NCI-H187 (cell line): ENCODE measurements at places on chromosomes 7 and 10.

DNA sequence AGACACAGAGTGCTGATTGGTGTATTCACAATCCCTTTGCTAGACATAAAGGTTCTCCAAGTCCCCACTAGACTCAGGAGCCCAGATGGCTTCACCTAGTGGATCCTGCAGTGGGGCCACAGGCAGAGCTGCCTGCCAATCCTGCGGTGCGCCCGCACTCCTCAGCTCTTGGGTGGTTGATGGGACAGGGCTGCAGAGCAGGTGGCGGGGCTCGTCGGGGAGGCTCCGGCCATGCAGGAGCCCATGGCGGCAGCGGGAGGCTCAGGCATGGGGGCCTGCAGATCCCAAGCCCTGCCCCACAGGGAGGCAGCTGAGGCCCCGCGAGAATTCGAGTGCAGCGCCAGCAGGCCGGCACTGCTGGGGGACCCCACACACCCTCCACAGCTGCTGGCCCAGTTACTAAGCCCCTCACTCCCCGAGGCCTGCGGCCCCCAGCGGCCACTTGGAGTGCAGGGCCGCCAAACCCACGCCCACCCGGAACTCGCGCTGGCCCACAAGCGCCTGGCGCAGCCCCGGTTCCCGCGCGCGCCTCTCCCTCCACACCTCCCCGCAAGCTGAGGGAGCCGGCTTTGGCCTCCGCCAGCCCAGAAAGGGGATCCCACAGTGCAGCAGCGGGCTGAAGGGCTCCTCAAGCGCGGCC is 7.7 kb upstream of the BET1 start:
- no peak for DNase-seq

DNA sequence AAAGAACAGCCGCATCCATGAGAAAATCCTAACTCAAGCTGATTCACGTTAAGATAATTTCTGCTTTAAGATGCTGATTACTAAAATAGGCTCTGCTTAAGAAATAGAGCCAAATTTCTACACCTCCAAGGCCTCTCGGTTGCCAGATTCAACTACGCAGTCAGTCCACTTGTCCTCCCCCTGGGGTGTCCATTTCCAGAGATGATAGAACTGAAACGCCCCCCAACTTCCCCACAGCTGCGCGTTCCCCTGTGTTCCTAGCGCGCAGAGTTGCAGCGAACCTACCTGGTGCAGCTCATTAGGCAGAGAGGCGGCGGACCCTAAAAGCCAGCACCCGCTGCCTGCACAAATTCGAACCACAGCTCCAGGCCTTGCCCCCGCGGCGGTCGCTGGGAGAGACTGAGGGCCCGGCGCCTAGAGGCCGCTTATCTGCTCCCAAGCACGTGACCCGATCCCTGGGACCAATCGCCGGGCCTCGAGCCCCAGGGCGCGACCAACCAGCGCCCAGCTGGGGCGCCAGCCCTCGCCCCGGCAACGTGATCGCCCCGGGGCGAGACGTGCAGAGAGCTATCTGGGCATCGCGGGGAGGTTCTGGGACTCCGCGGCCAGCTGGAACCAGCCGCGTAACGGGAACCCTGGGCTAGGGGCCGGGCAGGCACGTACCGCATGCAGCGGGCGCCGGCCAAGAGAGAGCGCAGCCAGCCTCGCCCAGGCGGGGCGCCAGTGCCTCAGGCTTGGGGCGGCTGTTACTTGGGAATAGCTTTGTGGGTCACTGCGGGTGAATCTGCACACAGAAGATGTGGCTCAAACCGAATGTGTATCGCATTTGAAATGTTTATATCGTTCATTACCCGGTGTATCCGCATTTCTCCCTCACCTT is at the start of gene PPP1R3C:
TSS of gene PPP1R3C (minus strand) at position 401 of the 880 bp plus-strand sequence. CDS start at position 299, 102 bp downstream.
- DNase-seq = no peak

DNA sequence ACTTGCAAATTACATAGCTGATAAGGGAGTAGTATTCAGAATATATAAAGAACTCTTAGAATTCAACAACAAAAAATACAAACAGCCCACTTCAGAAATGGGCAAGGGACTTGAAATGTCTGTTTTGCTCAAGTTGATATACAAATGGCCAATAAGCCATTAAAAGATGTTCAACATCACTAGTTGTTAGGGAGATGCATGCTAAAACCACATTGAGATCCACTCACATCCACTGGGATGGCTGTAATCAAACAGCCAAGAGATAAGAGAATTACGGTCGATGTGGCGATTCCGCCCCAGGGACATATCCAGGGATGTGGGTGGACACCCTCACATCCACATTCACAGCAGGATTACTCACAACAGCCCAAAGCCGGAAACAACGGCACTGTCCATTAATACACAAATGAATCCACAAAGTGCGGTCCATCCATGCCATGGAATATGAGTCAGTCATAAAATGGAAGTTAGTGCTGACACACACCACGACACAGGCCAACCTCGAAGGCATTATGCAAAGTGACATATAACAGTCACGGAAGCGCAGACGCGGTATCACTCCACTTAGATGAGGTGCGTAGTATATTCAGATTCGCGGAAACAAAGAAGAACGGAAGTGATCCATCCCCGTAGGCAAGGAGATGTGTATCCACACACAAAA is 227.8 kb downstream of the DNAJB6 start:
- no peak for DNase-seq

GRCh38 chr10:110326351-110327032 is 21.8 kb upstream of the SMNDC1 start:
- DNase-seq = no peak

GRCh38 chr10:18497806-18498369 is 153.5 kb downstream of the NSUN6 start:
- DNase-seq = no peak
